ENCODE measurements at places on chromosomes 3 and 15.
A peak's percentile ranks its signal among the peaks of the same experiment; 100 is the strongest.

DNA sequence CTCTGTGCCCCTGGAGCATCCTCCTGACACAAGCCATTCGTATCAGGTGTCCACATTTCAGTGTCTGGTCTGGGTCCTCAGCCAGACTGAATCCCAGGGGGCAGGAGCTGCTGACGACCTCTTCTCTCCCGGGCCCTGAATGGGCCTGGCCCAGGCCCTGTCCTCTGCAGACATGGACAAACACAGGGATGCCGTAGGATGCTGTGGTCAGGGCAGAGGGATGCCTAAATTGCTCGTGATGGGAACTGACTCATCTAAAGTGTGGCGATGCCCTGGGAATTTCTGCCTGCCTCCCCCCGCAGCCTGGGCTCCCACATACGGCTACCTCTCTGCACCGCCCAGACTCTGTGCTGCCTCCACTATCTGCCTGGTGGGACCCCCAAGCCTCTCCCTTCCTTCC is 58.5 kb upstream of the CTSH start:
- H3K27ac ChIP-seq = peak overlapping the region; percentile 89
- no peak for DNase-seq
- peaks cover 4% of the 10 kb centered on the region for H3K36me3 ChIP-seq

GRCh38 chr3:47260605-47261004 is 22.0 kb downstream of the KIF9 start:
- no peak for DNase-seq
- H3K27me3 ChIP-seq = no peaks in the 10 kb centered on the region
- H3K4me3 ChIP-seq = no peak overlapping the region
- peaks cover 9% of the 10 kb centered on the region for H3K4me1 ChIP-seq
- no peak overlapping the region for H3K27ac ChIP-seq
- no peaks in the 10 kb centered on the region for H3K36me3 ChIP-seq

DNA sequence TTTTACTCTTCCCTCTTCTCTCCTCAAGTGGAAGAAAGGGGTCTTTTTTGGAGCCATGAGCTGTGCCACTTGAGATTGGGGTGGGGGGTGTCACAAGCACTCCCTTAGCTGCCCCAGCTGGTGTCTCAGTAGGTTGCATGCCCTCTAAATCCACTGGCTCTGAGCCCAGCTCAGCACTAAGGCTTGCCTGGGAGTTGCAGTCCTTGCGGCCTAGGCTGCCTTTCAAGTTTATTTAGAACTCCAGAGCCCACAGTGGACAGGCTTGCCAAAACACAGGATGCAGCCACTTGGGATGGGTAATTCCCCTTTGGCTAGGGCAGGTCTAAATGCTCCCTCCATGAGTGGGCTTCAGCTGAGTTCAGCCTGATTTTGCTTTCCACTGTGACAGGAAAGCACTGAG is 24.7 kb downstream of the C3orf20 start:
- no peak for DNase-seq
- no peaks in the 10 kb centered on the region for H3K27me3 ChIP-seq
- H3K4me3 ChIP-seq = no peak overlapping the region
- peaks cover 16% of the 10 kb centered on the region for H3K36me3 ChIP-seq
- no peaks in the 10 kb centered on the region for H3K4me1 ChIP-seq

DNA sequence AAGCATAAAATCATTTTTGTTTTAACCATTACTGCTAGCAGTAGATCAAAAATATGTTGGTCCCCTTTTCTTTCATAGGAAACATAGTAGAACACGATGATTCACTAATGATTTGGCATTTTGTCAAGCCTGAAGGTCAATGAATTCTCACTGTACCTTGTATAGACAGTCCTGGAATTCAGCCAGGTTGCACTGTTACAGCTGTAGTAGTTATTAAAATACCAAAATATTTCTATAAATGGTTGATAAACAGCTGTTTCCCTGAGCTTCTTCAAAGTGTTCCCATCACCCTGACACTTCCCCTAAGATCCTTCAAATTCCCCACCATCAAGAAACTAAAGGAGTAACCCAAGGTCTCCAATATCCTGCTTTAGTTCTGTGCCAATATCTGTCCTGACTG is 200.9 kb downstream of the ATP8B4 start:
- H3K4me1 ChIP-seq = peaks cover 6% of the 10 kb centered on the region
- DNase-seq = no peak
- no peak overlapping the region for H3K4me3 ChIP-seq
- no peaks in the 10 kb centered on the region for H3K36me3 ChIP-seq
- no peaks in the 10 kb centered on the region for H3K27me3 ChIP-seq

DNA sequence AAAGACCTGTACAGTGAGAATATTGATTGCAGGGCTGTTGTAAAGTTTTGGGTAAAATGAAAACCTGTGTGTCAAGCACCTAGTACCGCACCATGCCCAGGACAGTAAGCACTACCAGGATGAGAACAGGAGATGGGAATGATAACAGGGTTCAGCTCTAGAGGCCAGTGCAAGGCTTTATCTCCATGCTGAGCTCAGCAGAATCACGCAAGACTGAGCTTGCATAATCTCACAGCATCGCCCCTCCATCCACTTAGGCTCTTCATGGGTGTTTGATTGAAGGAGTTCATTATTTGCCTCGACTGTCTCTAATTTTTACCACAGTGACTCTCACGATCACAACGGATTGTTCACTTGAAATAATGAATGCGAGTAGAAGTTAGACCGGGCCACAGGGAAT is 2.9 kb downstream of the ATP13A5 start:
- H3K36me3 ChIP-seq = no peaks in the 10 kb centered on the region
- no peaks in the 10 kb centered on the region for H3K4me1 ChIP-seq
- H3K27ac ChIP-seq = no peak overlapping the region
- H3K4me3 ChIP-seq = no peak overlapping the region
- peaks cover 4% of the 10 kb centered on the region for H3K27me3 ChIP-seq
- DNase-seq = no peak
